ENCODE measurements at places on chromosomes 3 and 15. TPM values are rescaled to one million over a fixed set of nuclear protein-coding genes. Genes with fewer than 3 reads are reported as not detected.

DNA sequence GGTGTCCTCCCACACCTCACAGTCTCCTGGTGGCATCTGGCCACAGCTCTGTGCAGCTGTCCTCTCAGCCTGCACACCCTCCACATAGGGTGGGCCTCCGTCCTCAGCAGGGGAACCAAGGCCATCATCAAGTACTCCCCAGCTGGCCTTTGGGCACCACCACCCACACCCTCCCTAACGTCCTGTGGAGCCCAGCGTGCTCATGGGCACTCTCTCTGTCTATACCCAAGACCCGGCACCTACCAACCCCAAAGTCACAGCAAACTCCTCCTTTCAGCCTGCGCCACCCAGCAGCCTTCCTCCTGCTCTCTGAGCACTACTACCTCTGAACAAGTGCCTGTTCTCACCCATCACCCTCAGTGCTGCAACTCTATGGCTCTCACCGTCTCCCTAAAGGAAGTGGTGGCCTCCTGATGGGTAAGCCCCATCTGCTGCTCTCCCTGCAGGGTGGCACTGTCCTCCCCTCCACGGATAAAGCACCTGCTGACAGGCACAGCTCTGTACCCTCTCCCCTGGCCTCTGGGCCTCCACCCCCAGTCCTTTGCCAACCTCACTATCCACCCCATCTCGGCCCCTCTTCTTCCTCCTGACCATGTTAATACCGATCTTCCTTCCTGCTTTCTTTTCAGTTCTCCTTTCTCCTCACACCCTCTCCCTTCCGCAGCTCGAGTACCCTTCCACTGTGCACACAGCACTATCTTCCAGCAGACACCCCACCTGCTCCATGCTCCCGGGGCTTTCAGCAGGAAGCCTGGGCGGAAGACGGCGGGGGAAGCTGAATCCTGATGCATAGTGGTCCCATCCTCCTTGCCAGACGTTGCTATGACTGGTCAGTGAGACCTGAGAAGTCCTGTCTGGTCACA is 31.5 kb downstream of the SLC41A3 start:
- DNase-seq, result no peak
- no peaks in the 10 kb centered on the region for H3K27me3 ChIP-seq
- H3K4me1 ChIP-seq, result peaks cover 11% of the 10 kb centered on the region
- H3K4me3 ChIP-seq, result no peak overlapping the region

DNA sequence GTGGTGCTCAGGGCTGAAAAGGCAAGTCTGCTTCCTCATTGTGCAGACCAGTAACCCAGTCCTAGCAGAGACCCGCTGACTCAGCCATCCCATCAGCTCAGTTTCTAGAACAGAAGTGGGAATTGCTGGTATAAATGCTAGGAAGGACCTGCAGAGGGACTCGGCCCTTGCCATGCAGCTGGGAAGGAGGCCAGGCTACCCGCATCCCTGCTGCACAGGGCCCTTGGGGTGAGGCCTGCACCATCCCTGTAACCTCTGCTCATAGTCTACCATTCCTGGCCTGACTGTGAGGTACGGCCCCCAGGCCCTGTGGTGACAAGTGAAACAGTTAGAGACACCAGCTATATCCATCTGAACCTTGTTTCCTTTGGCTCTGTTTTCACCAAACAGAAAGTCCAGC is 23.5 kb downstream of the RAB6B start:
- H3K4me3 ChIP-seq, result no peak overlapping the region
- H3K36me3 ChIP-seq, result no peaks in the 10 kb centered on the region
- H3K27me3 ChIP-seq, result no peaks in the 10 kb centered on the region
- DNase-seq, result no peak
- H3K27ac ChIP-seq, result no peak overlapping the region

GRCh38 chr15:70435872-70436271 is 327.5 kb downstream of the UACA start:
- H3K4me3 ChIP-seq, result no peak overlapping the region
- DNase-seq, result no peak
- no peaks in the 10 kb centered on the region for H3K36me3 ChIP-seq
- no peaks in the 10 kb centered on the region for H3K27me3 ChIP-seq

DNA sequence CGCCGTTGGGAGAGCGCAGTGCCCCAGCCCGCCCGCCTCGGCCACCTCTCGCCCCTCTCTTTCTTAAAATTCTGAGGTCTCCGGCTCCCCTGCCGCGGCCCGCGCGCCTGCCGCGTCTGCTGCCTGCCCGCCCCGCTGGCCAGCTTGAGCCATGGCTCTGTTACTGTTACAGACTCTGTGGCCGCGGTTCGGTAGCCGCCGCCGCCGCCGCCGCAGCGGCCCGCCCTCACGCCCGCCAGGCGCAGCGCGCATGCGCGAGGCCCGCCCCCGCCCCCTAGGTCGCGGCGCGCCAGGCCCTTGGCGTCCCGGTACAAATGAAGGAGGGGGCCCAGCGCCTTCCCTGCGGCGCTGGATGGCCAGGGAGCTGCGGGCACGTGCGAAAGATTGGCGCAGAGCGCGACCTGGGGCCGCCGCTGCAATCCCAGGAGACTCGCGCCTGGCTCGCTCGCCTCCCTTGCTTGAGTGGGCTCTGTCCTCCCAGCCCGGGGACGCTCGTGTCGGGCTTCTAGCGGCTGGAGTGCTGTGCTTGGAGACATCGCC is at the start of gene ONECUT1:
ONECUT1 (minus strand) TSS at position 168 of the 540 bp plus-strand sequence. CDS start 452 bp downstream, outside the sequence.
- H3K4me1 ChIP-seq, result peaks cover 39% of the 10 kb centered on the region
- no peak within 1 kb of the TSS for H3K27ac ChIP-seq
- no peak for DNase-seq
- H3K27me3 ChIP-seq, result peaks cover 76% of the 10 kb centered on the region
- no peaks in the 10 kb centered on the region for H3K36me3 ChIP-seq
- H3K4me3 ChIP-seq, result peak within 1 kb of the TSS; percentile 56

- no peaks in the 10 kb centered on the region for H3K27me3 ChIP-seq
- no peak overlapping the region for H3K4me3 ChIP-seq
- H3K36me3 ChIP-seq, result no peaks in the 10 kb centered on the region
Observed at GRCh38 chr3:7226393-7226792, 365.5 kb downstream of the GRM7 start.

GRCh38 chr3:13703071-13703470 is 154.1 kb downstream of the FBLN2 start:
- H3K36me3 ChIP-seq, result no peaks in the 10 kb centered on the region
- no peaks in the 10 kb centered on the region for H3K4me1 ChIP-seq
- no peak for DNase-seq
- no peak overlapping the region for H3K4me3 ChIP-seq
- H3K27me3 ChIP-seq, result no peaks in the 10 kb centered on the region
- no peak overlapping the region for H3K27ac ChIP-seq

GRCh38 chr3:34582055-34582454 is 783.6 kb downstream of the PDCD6IP start:
- H3K27me3 ChIP-seq, result no peaks in the 10 kb centered on the region
- H3K27ac ChIP-seq, result no peak overlapping the region
- no peaks in the 10 kb centered on the region for H3K36me3 ChIP-seq
- H3K4me1 ChIP-seq, result no peaks in the 10 kb centered on the region

- no peak overlapping the region for H3K4me3 ChIP-seq
- DNase-seq, result no peak
- H3K4me1 ChIP-seq, result no peaks in the 10 kb centered on the region
- no peak overlapping the region for H3K27ac ChIP-seq
- H3K36me3 ChIP-seq, result no peaks in the 10 kb centered on the region
Observed at GRCh38 chr15:70031261-70031660, 66.5 kb downstream of the TLE3 start.

DNA sequence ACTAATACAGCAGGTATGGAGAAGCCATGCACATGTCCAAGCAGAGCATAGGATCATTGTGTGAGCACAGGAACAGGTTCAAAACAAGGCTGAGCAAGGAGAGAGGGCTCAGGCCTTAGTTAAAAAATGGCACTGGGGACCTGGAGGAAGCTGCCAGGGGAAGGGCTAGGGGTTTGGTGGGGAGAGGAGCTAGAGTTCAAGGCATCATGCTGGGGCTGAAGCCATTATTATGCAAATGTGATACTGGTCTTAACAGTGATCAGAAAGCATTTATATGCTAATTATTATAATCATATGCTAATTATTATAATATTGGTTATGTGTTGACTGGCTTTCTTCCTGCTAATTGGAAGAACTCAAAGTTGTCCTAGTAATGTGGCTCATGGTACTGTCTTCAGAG is 546.0 kb upstream of the CFAP20DC start:
- DNase-seq, result no peak
- no peak overlapping the region for H3K27ac ChIP-seq
- H3K4me3 ChIP-seq, result no peak overlapping the region
- no peaks in the 10 kb centered on the region for H3K36me3 ChIP-seq
- no peaks in the 10 kb centered on the region for H3K27me3 ChIP-seq
- H3K4me1 ChIP-seq, result no peaks in the 10 kb centered on the region

- no peak overlapping the region for H3K27ac ChIP-seq
- no peaks in the 10 kb centered on the region for H3K27me3 ChIP-seq
- H3K4me1 ChIP-seq, result peaks cover 1% of the 10 kb centered on the region
- no peak overlapping the region for H3K4me3 ChIP-seq
Observed at GRCh38 chr3:149437710-149438109, 36.8 kb upstream of the TM4SF4 start.

DNA sequence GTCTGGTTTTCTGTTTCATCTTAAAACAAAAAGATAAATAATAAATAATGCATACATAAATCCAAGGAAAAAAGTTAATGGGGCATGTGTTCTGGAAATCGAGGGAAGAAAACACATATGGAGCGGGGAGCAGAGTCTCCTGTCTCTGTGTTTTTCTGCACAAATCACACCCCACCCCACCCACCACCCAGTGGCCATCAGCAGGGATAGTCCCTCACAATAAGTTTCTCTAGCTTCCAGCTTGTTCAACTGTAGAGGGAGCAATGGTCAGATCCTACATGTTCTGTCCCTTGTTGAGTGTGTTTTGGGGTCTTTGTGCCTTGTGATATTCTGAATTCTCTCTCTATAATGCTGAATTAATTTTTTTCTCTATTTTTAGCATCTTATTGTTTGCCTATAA is 26.8 kb upstream of the CHRNA7 start:
- H3K4me1 ChIP-seq, result no peaks in the 10 kb centered on the region
- no peak for DNase-seq
- H3K36me3 ChIP-seq, result no peaks in the 10 kb centered on the region
- H3K4me3 ChIP-seq, result no peak overlapping the region

DNA sequence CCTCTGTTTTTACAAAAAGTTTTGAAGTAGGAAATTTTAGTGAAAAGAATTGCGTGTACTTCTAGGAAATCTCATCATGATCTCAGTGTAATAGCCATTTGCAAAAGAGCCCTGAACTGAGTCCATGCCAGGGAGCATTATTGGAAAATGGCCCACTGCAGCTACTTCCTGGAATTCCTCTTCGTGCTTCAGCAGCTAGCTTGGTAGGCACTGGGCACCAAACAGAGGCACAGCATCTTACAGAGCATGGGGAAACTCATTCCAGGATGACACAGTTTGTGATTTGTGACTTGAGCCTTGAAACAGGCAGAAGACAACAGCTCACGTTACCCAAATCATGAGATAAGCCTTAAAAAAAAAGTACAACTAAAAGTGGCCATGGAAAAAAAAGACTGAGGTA is 179.1 kb downstream of the WDR72 start:
- H3K27me3 ChIP-seq, result no peaks in the 10 kb centered on the region
- H3K36me3 ChIP-seq, result no peaks in the 10 kb centered on the region
- no peaks in the 10 kb centered on the region for H3K4me1 ChIP-seq
- no peak overlapping the region for H3K4me3 ChIP-seq
- no peak overlapping the region for H3K27ac ChIP-seq
- DNase-seq, result no peak

Gene SOX2
- not detected for total RNA-seq

Gene MLF1
- 40.8 TPM for total RNA-seq

Gene NLGN1
- total RNA-seq, result 1.1 TPM

Gene PLSCR2
- not detected for total RNA-seq

Gene PTX3
- not detected for total RNA-seq

Gene MRPS25
- 88.6 TPM for total RNA-seq

Gene CSPG5
- 0.39 TPM for total RNA-seq

Gene ATP13A3
- total RNA-seq, result 31.8 TPM

All from gastrocnemius medialis (tissue), 4 donors.